ENCODE measurements at places on chromosomes 12 and 14.

DNA sequence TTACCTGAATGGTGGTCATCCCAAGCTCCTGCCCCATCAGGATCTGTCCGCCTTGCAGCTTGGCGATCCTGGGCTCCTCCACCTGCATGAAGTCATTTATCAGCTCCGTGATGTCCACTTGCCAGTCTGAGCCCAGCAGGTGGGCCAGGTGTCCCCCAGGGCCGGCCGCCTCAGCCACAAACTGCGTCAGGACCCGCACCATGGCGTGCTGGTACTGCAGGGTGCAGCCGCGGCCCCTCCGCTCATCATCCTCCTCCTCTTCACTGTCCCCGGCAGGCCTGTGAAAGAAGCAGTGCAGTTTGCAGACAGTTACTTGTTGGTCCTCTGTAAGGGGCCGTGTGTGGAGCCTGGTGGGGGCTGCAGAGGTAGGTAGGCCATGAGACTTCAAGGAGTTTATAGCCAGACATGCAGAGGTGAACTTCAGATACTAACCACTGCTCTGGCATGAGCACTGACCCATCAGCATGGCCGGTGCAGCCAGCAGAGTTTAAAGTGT, 228.5 kb downstream of the GLT1D1 start:
- no peak for DNase-seq

DNA sequence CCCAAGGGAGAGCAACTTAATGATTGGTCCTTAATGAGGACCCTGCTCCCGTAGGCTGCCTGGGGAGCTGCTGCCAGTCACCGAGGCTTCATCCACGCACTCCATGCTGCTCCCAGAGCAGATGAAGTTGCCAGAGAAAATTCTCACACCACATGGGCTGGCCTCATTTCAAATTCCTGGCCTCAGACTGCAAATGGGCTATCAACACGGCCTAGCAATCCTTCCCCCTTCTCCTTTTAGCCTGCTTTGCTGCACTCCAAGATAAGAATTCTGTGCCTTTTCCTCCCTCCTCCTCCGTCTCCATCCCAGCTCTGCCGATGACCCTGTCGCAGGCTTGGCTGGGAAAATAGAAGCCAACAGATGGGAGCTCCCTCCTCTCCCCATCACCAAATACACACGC, 10.8 kb upstream of the DGLUCY start:
- no peak for DNase-seq

- no peak for DNase-seq
These were observed 1122.6 kb downstream of the FLRT2 start for GRCh38 chr14:86652526-86652925.

- no peak for DNase-seq
These were observed 4.2 kb downstream of the SCNN1A start for GRCh38 chr12:6370994-6371754.

DNA sequence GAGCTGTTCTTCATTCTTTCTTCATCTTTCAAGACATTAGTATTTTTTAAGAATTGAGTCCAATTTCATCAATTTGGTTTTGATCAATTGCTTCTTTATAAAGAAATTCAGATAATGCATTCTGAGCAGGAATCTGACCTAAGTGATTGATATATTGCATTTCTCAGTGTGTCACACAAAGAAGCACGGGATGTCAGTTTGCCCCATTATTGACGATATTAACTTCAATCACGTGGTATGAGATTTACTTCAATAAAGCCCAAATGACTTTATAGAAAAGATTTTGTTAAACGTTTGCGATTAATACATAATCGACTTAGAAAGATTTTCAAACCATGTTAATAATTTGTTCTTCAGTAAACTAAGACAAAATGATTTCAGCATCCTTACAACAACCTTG, 1254.2 kb downstream of the FSCB start:
- no peak for DNase-seq

DNA sequence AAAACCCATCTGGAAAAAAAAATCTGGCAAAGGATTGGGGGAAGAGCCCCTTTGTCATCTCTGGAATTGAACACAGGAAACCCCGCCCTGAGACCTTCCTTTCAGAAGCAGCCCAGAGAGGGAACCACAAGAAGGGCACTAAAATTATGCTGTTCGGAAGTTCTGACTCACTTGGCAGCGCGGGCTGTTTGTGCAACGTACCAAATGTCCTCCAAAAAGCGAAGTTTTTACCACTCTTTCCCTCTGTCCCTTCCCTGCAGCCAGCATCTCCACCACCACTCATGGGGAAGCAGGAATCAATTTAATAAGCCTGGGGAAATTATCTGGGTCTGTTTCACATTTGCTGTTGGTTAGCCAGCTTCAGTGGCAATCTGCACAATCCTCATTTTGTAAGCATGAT, 3.2 kb upstream of the SYNE3 start:
- peak; percentile 68 for DNase-seq

DNA sequence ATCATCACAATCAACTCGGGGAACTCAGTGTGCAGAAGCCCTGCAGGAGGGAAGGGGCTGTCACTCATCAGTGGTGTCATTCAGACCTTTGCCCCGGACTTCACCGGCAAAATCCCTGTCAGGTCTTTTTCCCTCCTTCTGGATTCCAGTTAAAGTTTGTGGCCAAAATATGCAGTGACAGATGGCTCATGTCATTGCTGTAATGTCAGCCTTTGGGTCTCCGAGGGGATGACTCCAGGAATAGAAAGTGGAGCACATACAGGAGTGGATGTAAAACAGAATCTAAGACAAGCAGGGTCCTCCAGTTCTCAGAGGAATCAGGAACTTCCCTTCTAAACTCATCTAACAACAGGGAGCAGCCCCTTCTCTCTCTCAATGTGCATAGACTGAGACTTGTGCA, 130.3 kb upstream of the RASSF8 start:
- no peak for DNase-seq

DNA sequence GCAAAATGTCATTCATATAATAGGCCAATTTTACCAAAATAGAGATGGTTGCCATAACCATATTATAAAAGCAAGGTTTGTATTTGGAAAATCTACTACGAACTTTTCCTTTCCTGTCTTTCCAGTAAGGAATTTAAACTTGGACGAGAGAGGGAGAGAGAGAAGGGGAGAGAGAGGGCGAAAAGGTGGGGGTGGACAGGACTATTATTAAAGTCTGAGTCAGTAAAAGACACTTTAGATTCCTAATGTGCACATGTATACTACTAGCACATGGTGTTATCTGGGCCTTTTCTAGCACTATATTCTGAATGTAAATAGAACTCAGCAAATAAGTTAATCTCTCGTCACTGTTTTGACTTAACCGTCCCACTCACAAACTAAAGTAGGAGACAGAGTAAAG, 30.4 kb upstream of the FBLN5 start:
- DNase-seq = no peak

DNA sequence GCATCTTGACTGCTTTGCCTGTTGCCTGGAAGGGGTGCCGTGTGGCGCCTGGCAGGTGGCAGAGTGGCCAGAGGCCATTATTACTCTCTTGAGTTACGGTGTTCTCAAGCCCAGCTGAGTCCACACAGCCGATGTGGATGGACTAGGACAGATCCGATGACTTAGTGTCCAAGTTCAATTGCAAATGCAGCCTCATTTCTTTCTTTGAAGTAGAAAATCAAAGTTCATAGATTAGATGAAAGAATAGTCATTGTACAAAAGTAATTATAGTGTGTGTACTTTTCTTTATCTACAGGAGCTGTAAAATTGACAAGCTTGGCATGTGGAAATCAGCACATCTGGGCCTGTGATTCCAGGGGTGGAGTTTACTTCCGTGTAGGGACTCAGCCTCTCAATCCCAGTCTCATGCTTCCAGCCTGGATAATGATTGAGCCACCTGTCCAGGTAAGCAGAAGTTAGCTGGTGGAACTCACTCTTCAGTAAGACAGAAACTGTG, 44.7 kb downstream of the ANKRD9 start:
- no peak for DNase-seq

DNA sequence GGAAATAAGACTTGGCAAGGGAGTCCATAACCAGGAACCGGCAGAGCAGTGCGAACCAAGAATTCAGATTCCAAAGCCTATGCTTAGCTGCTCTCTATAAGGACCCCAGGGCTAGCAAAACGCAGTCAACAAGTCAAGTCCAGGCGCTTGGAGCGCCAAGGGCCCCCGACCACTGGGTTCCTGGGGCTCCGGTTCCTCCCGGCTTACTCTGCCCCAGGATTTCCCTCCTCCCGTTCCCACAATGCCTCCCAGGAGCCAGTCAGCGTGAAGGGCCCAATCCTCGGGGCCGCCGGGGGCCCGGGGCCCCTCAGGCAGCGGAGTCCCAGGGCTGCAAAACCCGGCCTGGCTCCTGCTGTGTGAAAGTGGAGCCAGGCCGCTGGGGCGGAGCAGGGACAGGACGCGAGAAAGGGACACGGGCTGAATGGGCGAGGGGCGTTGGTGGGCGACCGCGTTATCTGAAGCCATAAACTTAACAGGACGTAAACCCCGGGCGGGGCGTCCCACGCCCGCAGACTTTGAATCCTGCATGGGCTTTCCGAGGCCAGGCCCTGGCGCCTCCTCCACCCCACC, 1.5 kb downstream of the KRT8 start:
- no peak for DNase-seq

- no peak for DNase-seq
These were observed 9.0 kb downstream of the ADCY6 start for GRCh38 chr12:48779869-48780268.

DNA sequence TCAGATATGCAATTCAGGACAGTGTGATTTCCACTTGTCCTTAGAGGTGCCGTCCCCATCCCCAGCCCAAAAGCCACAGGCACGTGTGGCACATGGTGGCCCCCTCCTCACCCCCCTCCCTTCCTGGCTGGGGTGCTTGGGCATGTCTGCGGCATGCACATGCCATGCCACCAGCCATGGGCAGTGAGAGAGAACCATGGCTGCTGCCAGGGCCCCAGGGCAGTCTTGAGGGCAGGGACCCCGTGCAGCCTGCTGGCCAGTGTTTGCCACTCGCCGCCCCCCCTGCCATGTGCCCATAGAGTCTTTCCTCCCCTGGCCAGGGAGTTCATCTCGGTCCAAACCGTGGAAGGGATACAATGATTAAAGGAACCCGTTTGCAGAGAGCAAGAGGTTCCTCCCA, 41.5 kb downstream of the TNFAIP2 start:
- DNase-seq = no peak

DNA sequence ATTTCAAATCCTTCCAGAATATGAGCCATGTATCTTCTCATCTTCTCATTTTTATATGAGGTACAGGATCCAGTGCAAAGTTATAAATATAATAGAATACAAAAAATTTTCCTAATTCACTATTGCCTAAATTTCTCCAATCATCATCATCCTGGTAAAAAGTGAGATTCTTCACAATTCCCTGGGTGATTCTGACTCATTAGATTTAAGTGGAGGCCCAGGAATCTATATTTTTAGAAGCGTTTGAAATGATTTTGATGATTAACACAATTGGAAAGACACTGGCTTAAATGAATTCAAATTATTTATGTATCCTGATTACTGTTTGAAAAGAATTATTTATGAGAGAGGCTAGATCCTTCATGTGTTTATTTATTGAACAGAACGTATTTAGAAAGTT, 380.3 kb upstream of the PDE3A start:
- DNase-seq = no peak

- DNase-seq = no peak
These were observed 98.6 kb downstream of the SCARB1 start for GRCh38 chr12:124764870-124765580.

GRCh38 chr12:98606359-98606988, 13.0 kb downstream of the SLC25A3 start:
- DNase-seq = no peak

GRCh38 chr14:73236752-73237218, 521 bp upstream of the PAPLN start:
- no peak for DNase-seq

GRCh38 chr12:84329938-84330337, 582.7 kb downstream of the SLC6A15 start:
- no peak for DNase-seq

DNA sequence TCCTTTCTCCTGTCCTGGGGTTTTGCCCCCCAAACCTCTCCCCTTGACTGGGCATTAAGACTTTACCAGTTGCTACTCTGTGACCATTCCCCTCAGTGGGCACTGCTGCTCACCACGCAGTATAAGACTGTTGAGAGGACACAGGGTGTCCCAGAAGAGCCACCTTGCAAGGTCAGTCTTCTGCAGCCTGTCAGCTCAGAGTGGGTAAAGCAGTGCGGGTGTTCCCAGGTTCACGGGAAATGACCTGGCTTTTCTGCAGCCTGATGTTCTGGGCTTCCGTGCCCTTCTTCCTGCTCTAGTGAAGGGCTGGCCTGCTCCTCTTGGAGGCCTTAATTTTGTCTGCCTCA, 34.2 kb downstream of the KCNA1 start:
- DNase-seq = no peak

DNA sequence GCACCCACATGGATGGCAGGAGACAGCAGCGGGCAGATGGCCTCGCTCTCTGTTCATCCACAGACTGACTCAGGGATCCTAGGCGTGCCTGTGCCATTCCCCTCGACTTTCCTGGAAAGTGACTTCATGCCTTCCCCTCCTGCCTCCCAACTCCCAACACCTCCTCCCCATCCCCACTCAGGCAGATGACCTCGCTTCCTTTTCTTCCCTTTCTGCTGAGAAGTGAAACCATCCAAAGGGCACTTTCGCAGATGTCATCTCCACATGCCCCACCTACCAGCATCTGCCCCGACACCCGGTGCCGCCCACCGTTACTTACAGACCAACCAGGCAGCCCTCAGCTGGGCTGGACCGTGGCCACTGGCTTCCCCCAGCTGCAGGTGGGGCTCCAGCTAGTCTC, 29.6 kb downstream of the BEGAIN start:
- DNase-seq = no peak
